ENCODE measurements at places on chromosomes 5 and 9. TPM values are rescaled to one million over a fixed set of nuclear protein-coding genes. Genes with fewer than 3 reads are reported as not detected.

DNA sequence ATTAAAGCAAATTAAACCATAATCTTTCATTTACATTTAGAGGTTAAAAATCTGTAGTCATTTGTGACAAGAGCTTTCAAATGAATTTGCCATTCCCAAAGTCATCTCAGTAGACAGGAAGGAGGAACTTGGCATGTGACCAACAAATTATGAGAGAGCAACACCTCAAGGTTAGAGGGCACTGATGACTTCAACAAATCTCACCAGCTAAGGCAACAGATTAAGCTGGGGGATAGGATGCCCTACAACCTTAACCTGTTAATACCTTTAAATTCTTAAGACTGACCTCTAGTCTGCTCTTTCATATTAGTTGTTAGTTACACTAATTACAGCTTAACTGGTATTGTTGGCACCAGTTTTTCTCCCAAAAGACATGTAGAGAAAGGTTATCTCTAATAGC, 18.4 kb downstream of the POU5F2 start:
- H3K4me3 ChIP-seq = no peak overlapping the region
- no peak for DNase-seq
- no peaks in the 10 kb centered on the region for H3K27me3 ChIP-seq

The BASP1 gene
- total RNA-seq = 19.9 TPM

- DNase-seq = no peak
- peak overlapping the region; percentile 97 for H3K27ac ChIP-seq
- peaks cover 4% of the 10 kb centered on the region for H3K4me1 ChIP-seq
- no peaks in the 10 kb centered on the region for H3K36me3 ChIP-seq
Observed at GRCh38 chr5:56816546-56817081, 1.3 kb downstream of the MAP3K1 start.

The IL5 gene
- not detected for total RNA-seq

The SPINK1 gene
- total RNA-seq = not detected

DNA sequence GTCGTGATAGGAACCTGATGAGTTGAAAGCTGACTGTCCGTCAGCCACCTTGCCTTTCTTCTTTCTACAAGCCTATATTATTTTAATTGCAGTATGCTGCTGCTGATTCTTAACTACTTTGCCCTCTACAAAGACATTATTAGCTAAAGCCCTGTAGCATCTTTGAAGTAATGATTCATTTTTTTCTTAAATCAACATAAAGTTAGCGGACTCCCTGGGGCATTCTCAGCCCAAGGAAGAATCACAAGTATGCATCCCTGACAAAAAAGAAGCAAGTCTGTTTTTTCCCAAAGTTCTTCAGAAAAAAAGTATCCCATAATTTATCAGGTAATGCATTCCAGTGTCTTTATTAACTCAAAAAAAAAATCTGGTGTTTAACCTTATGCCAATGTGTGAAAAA, 69.5 kb upstream of the TAS2R1 start:
- no peaks in the 10 kb centered on the region for H3K36me3 ChIP-seq
- H3K4me3 ChIP-seq = no peak overlapping the region
- DNase-seq = no peak
- H3K27me3 ChIP-seq = no peaks in the 10 kb centered on the region
- no peak overlapping the region for H3K27ac ChIP-seq
- no peaks in the 10 kb centered on the region for H3K4me1 ChIP-seq

GRCh38 chr5:88707216-88707965, 175.6 kb downstream of the MEF2C start:
- H3K4me1 ChIP-seq = no peaks in the 10 kb centered on the region
- H3K4me3 ChIP-seq = no peak overlapping the region
- H3K27ac ChIP-seq = no peak overlapping the region
- DNase-seq = no peak
- no peaks in the 10 kb centered on the region for H3K27me3 ChIP-seq
- H3K36me3 ChIP-seq = no peaks in the 10 kb centered on the region

DNA sequence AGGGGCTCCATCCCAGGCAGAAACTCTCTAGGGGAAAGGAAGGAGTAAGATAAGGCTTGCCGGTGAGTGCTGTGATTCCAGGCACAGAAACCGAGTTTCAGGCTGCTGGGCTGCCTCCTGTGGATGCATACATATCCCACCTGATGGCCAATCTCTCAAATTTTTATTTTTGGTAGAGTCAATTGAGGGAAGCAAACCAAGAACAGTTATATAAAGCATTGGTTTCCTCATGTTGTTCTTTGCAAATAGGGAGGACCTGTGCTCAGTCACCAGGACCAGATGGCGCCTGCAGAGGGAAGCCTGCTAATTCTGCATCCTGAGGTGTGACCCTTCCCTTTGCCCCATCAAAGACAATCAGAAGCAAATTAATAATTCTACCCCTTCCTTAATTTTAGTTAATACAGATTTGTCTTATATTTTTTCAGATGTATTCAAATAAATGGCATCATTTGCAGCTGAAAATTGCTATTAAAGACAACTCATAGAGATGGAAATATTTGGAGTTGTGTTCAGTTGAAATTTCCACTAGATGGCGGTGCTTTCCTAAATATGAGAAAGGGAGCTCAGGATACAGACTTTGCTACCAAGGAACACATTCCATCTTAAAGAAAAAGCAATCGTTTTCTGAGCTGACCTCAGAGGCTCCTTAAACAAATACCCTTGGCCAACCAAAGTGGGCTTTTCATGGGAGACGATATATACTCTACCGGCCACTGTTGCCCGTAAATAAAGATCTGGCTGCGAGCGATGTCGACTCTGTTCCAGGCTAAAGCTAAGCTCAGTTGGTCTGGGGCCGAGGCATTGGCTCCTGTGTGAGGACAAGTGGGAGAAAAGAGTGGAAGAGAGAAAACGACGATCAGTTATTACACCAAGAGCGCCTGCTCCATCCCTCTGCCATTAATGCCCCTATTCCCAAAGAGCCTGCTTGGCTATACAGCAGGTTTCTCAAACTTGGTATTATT, 225.7 kb upstream of the KLF9 start:
- DNase-seq = no peak
- no peaks in the 10 kb centered on the region for H3K36me3 ChIP-seq
- no peak overlapping the region for H3K4me3 ChIP-seq
- H3K4me1 ChIP-seq = no peaks in the 10 kb centered on the region
- no peaks in the 10 kb centered on the region for H3K27me3 ChIP-seq
- no peak overlapping the region for H3K27ac ChIP-seq

The ARL14EPL gene
- total RNA-seq = not detected

GRCh38 chr5:401146-402034, 41.6 kb upstream of the EXOC3 start:
- no peaks in the 10 kb centered on the region for H3K4me1 ChIP-seq
- no peak overlapping the region for H3K4me3 ChIP-seq
- no peak overlapping the region for H3K27ac ChIP-seq
- H3K36me3 ChIP-seq = no peaks in the 10 kb centered on the region

- H3K27me3 ChIP-seq = peaks cover 10% of the 10 kb centered on the region
- peak; percentile 11 for DNase-seq
- no peak overlapping the region for H3K4me3 ChIP-seq
- H3K4me1 ChIP-seq = no peaks in the 10 kb centered on the region
- no peak overlapping the region for H3K27ac ChIP-seq
- H3K36me3 ChIP-seq = no peaks in the 10 kb centered on the region
Observed at GRCh38 chr9:138046641-138047301, 169.2 kb downstream of the CACNA1B start.

GRCh38 chr5:124111886-124112285, 599.9 kb downstream of the CSNK1G3 start:
- no peak for DNase-seq
- no peaks in the 10 kb centered on the region for H3K4me1 ChIP-seq
- H3K27ac ChIP-seq = no peak overlapping the region
- no peaks in the 10 kb centered on the region for H3K27me3 ChIP-seq
- H3K36me3 ChIP-seq = no peaks in the 10 kb centered on the region
- H3K4me3 ChIP-seq = no peak overlapping the region
